ENCODE measurements at places on chromosomes 3 and 15. TPM values are rescaled to one million over a fixed set of nuclear protein-coding genes. Genes with fewer than 3 reads are reported as not detected.

The ADGRG7 gene
- total RNA-seq, result not detected

The RASA2 gene
- 18.1 TPM for total RNA-seq

The NPAP1 gene
- total RNA-seq, result not detected

- DNase-seq, result peak; percentile 39
These were observed 242.8 kb downstream of the TBL1XR1 start for GRCh38 chr3:176954517-176954916.

DNA sequence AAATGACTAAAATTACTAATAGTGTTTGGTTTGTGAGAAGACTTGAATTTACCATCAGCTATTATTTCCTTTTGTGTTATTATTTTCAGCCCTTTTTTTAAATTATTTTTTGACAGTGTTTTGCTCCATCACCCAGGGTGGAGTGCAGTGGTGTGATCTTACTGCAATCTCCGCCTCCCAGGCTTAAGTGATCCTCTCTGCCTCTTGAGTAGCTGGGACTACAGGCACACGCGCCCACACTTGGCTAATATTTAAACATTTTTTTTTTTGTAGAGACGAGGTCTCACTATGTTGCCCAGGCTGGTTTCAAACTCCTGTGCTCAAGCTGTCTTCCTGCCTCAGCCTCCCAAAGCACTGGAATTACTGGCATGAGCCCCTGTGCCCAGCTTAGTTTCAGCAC, 31.7 kb upstream of the UTS2B start:
- no peak for DNase-seq

All from fibroblast of villous mesenchyme (primary cell).